ENCODE measurements at places on chromosomes 2 and 18. TPM values are rescaled to one million over a fixed set of nuclear protein-coding genes. Genes with fewer than 3 reads are reported as not detected.

The ANKRD12 gene
- total RNA-seq: 5.7 TPM

The CROCC2 gene
- total RNA-seq: 0.35 TPM

The SLC9A2 gene
- not detected for total RNA-seq

The CD207 gene
- not detected for total RNA-seq

The VIL1 gene
- total RNA-seq: not detected

The SLC66A2 gene
- 34.3 TPM for total RNA-seq

The SERPINB2 gene
- total RNA-seq: not detected

The FHL2 gene
- 288 TPM for total RNA-seq

The XIRP2 gene
- total RNA-seq: not detected

The NEURL3 gene
- not detected for total RNA-seq

The CXCR1 gene
- not detected for total RNA-seq

The GAL3ST2 gene
- total RNA-seq: not detected

The PRSS56 gene
- not detected for total RNA-seq

The NAGK gene
- 181 TPM for total RNA-seq

The CTNNA2 gene
- total RNA-seq: not detected

The HDAC4 gene
- total RNA-seq: 25.7 TPM

The CCL20 gene
- 0.18 TPM for total RNA-seq

The NR4A2 gene
- total RNA-seq: 0.18 TPM

The UGT1A3 gene
- not detected for total RNA-seq

The GPR39 gene
- 9.2 TPM for total RNA-seq

The EXOC6B gene
- 41.3 TPM for total RNA-seq

The TTR gene
- not detected for total RNA-seq

The RUFY4 gene
- not detected for total RNA-seq

The RIT2 gene
- not detected for total RNA-seq

The NCKAP1 gene
- 82.9 TPM for total RNA-seq

The FAM237A gene
- not detected for total RNA-seq

The ING5 gene
- 39.9 TPM for total RNA-seq

The CHRNG gene
- total RNA-seq: not detected

The SLC19A3 gene
- total RNA-seq: not detected

The CCDC74A gene
- total RNA-seq: 20.0 TPM

The ABCG8 gene
- total RNA-seq: not detected

The CACNB4 gene
- total RNA-seq: not detected

The IFIH1 gene
- total RNA-seq: 5.7 TPM

The NGEF gene
- 3.2 TPM for total RNA-seq

The LCT gene
- not detected for total RNA-seq
